Bone marrow (tissue), 2 donors: ENCODE measurements at places on chromosomes 3 and 15.
A peak's percentile ranks its signal among the peaks of the same experiment; 100 is the strongest.

DNA sequence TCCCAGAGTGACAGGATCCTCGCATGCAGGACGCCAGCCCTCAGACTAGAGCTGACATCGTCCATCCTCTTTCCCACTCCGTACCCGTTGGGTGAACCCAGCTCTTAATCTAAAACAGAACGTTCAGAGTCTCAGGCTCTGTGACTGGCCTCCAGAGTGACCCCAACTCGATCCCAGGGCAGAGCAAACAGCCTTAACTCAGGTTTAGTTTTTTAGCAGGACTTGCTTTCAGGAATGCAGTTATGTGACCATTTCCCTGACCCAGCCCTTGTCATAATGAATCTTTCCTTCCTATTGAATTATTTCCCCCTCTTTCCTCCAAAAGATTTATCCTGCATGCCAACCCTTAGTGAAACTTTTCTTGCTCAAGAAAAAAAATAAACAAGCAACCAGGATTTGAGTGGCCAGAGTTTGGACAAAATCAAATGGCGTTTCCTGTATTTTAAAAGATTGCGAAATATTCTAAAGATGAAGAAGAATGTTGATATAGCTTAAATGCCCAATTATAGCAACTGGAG lies 47.8 kb upstream of the RARB start:
- no peak for DNase-seq

DNA sequence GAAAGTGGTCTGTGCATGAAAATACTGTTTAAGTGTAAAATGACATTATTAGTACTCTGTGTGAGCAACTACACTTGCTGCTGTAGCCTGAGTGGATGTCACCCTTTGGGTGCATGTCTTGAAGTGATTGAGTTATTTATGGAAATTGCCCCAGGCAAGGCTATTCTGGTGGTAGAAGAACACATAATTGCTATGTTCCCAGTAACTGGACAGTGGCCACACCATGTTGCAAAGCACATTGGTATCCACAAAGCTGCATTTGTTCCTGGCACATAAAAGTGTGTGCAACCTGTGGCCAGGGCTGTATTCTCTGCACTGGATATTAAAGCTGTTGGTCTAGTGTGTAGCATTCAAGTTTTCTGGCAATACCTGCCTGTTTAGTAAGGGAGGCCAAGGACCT lies 23.8 kb downstream of the MTMR14 start:
- DNase-seq: no peak

DNA sequence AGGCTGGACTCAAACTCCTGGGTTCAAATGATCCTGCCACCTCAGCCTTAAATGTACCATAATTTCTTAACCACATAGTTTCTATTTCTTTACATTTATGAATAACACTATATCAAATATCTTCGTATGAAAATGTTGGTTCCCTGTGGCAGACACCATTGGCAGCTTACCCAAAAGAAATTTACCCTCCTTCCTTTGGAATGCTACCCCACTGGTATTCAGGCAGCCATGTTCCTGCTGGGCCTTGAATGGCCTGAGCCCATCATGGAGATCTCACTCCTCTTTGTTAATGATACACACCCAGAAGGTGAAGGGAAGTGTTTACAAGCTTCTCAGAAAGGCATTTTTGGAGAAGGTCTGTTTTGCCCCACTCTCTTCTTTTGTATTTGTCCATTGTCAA lies 94.3 kb upstream of the RNF7 start:
- no peak for DNase-seq

DNA sequence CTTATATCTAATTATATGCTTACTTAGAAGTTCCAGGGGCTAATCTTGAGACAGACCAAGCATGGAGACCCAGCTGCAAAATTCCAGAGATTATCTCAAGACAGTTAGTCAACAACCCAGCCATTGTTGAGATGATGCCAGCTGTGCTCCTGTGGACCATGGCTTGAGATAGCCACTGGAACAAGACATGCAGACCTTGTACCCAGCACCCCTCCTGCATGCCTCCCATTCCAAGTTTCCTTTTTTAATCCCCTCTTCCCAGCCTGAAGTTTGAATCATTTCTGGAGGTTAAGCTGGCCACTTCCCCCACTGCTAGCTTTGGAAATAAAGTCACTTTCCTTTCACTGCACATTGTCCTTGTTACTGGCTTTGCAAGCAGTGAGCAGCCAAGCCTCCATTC lies 53.8 kb downstream of the IMPG2 start:
- DNase-seq: no peak

GRCh38 chr3:195401943-195402342 lies 40.9 kb downstream of the ACAP2 start:
- no peak for DNase-seq

- DNase-seq: no peak
Observed at GRCh38 chr15:85402195-85402881, 21.9 kb downstream of the AKAP13 start.

- DNase-seq: no peak
Observed at GRCh38 chr3:25663347-25663868, 1.3 kb downstream of the TOP2B start.

DNA sequence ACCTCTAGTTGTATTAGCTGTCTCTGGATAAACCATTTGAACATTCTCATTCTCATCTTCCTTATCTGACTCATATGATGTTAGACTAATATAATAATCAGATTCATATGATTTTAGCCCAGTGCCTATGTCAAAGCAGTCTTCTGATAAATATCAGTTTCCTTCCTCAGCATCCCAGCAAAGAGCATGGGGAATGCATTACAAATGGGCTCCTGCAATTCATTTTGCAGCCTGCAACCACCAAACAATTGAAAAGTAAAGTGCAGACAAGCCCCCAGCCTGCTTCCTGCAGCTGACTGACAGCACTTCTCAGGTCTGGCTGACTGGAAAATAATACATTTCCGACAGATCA lies 78.2 kb upstream of the STAC start:
- no peak for DNase-seq

DNA sequence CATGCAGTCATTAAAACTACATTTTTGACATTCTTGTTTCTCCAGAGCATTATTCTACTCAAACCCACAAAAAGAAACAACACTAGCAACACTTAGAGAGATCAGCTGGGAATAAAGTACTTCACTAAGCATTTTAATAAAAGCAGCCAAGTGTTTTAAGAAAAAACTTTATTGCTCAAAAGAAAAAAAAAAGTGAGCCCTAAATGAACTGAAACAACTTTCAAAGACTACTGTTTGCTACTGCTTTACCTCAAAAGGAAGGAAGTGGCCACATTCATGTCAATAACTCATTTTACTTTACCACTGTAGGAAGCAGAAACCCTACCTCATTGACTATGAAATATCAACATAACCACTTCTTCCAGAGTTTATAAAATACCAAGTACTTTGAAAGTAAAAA lies 91.3 kb downstream of the UACA start:
- no peak for DNase-seq

- DNase-seq: no peak
Observed at GRCh38 chr15:65337436-65338070, 33.1 kb downstream of the RNU5B-1 start.

DNA sequence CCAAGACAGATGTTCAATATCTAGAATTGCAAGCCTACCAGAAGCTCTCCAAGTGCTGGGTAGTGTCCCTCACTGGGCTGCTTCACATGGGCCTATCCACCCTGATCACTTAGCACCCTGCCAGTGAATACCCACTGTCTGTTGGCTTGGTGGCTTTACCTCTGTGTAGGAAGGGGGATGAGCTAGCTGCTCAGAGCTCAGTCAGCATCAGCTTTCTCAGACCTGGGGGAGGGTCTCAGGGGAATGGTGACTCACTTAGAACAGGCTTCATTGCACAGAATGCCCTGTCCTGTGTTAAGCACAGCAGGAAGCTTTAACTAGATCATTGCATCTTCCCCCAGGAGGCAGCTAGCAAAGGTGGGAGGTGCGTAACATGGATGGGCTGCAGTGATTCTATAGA lies 209.8 kb downstream of the PDCD6IP start:
- no peak for DNase-seq

GRCh38 chr3:130895690-130896488 lies 2.0 kb downstream of the ATP2C1 start:
- no peak for DNase-seq

DNA sequence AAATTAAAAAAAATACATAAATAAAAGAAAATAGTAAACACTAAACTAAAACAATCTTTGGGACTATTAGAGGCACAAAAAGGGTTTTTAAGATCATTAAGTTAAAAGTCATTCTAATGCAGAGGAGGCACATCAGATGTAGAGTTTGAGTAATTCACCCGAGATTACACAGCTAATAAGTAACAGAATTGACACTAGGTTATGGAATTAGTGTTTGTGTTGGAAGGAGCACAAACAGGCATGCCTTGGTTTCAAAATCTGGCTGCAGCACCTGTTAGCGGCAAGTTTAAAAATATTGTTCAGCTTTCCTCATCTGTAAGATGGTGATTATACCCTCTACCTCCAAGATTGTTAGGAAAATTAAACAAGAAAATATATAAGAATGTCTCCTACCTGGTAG lies 39.0 kb downstream of the RASA2 start:
- DNase-seq: no peak

GRCh38 chr3:108342837-108343486 lies 46.6 kb downstream of the HHLA2 start:
- DNase-seq: peak; percentile 20

GRCh38 chr3:40490916-40491315 lies 14.0 kb downstream of the ZNF619 start:
- no peak for DNase-seq

- no peak for DNase-seq
Observed at GRCh38 chr3:113498221-113499005, 16.5 kb downstream of the SPICE1 start.

GRCh38 chr3:120093911-120094775 lies at the start of gene GSK3B:
GSK3B (minus strand) TSS chr3:120094447; CDS start chr3:120093434, 1,013 bp downstream.
- DNase-seq: peak; percentile 100

GRCh38 chr15:76951220-76951619 lies 19.7 kb downstream of the RCN2 start:
- DNase-seq: no peak

DNA sequence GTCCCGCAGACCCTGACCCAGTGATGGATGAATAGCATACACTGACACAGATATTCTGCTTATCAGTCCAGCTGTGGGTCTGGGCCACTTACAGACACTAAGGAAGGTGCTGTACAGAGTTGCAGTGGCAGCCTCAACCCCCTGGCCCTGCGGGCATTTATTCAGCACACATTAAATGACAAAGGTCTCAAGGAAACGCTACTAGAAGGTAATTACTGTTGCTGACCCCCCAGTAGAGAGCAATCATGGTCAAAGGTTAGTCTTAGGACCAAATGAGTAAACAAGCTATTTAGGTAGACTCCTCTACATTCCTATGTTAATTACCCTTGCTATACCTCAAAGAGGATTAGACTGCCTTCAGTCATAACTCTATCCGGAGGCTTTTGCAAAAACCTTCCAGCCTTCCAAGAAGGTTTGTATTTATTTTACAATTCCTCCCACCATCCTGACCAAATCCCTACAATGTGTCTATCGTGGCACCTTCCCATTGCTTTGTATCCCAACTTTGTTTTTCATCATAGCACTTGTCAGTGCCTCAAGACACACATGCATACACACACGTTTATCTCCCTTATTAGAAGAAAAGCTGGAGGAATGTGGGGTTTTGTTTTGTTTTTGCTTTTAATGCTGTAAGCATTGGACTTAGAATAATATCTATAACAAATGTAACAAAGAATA lies 227.9 kb downstream of the PYDC2 start:
- no peak for DNase-seq

DNA sequence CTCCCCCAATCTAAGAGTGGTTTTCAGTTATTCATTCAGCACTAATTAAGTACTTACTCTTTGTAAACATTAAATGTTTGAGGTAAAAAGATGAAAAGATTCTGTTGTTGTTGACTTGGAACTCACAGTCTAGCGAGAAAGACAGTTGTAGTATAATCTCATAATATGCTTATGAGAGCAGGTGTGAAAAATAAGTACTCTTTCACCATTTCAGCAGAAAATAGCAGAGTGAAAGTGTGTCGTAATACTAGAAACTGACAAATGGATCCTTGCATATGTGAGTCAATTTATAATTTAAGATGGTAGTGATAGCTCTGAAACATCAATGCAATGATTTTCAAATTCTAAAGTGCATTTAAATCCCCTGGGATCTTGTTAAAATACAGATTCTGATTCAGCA lies 618.8 kb upstream of the CCDC54 start:
- DNase-seq: no peak

DNA sequence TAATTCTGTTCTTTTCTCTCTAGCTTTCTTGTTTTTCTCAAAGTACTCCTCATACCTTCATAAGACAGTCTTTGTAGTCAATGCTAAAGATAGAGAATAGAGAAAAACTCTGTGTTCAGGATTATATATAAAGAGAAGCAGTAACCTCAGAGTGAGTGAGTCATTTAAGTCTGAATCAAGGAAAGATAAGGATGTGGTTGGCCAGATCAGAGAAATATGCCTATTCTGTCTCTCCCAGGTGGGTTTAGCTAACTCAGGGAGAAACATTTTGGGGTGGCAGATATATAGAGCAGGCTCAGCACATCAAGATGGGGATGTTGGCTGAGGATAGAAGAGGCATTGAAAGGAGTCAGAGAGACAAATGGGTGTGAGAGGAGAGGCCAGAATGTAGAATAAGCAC lies 31.4 kb downstream of the GTF2E1 start:
- DNase-seq: no peak

GRCh38 chr3:138114988-138115971 lies at the start of gene DZIP1L:
DZIP1L (minus strand) TSS chr3:138115608; CDS start chr3:138103971, 11,637 bp downstream.
- peak; percentile 58 for DNase-seq

DNA sequence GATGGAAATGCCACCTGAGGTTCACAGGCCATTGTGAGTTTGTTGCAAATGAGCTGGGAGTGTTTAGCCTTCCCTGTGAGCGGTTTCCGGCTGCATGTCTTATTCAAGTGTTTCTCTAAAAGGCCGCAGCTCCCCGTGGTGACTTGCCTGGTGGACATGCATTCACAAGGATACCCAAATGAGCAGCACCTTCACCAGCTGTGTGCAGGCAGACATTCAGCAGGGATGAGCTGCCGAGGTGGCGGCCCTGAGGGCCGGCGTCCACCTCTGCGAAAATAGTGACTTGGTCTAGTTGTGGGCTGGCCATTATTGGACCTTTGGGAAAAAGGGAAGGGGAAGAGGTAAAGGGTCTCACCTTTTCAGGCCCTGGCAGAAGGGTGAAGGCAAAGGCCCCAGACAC lies 23.4 kb downstream of the SPSB4 start:
- no peak for DNase-seq

GRCh38 chr3:174466471-174467054 lies 392.6 kb upstream of the NAALADL2 start:
- no peak for DNase-seq

DNA sequence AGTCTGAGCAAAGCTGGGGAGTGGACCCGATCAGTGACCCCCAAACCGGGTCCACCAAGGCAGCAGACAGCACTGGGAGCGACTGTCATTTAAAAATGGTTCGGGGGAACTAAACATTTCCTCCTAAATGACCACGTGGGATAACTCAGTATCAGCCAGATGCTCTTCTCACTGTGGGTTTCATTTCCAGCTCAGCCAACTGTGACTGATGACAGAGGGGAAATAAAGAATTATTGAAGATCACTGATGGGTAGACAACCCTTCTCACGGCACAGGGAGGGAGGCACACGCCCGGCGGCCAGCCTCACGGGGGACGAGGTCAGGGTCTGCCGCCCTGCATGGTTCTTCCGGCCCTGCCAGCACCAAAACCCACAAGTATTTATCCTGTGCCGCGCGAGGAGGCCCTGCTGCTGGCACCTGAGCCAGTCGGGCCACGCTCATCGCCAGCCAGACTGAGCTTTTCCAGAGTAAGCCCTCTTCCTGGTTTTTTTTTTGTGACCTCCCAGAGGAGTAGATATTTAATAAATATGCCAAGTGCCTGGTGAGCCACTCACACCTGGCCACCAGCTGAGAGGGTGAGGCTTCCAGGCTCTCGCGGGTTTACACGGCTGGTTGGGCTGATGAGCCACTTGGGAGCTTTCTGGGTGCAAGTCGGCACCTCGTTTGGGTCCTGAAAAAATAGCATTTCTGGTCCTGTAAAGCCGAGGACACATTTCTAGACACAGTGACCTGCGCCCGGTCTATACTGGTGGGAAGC lies 6.2 kb downstream of the MELTF start:
- DNase-seq: no peak
